ENCODE measurements at places on chromosomes 5 and 9. TPM values are rescaled to one million over a fixed set of nuclear protein-coding genes. Genes with fewer than 3 reads are reported as not detected.

GRCh38 chr9:124779368-124780059 is 2.6 kb downstream of the OLFML2A start:
- DNase-seq = no peak

DNA sequence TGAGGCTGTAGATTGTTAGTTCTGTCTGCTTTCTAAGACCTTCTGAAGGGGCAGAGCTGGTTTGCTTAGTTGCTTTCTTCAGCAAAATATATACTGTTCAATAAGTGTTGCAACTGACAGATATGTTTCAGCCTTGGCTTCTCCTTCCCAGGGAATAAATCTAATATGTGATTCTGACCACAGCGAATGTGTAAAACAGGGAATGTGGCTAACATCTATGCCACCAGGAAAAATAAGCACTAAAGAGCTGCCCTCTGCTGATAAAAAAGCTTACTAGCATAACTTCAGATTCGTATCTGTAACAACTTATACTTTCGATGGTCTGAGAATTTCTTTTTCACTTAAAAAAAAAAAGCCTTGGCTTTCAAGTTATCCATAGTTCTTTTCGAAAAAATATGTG is 13.0 kb upstream of the OSMR start:
- DNase-seq = no peak

- DNase-seq = no peak
Observed at GRCh38 chr5:15472116-15472515, 27.9 kb upstream of the FBXL7 start.

GRCh38 chr9:94528886-94529285 is 26.0 kb upstream of the PCAT7 start:
- no peak for DNase-seq

GRCh38 chr9:126049088-126049487 is 277.5 kb upstream of the MVB12B start:
- no peak for DNase-seq

DNA sequence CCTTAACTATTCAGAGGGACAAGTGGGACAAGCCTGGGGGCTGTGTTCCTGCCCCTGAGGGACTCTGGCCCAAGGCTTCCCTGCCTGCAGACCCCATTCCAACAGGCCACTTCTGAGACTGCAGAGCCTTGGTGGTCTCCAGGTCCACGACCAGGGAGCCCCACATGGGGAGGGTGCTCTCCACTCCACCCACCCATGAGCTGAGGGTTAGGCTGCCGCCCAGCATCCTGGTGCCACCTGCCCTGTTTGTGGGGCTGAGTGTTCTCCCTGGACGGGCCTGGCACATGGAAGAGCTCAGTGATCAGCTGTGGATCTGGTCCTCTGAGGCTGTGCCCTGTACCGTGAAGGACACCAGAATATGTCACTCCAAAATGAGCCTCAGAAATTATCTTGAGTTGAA is 2.5 kb upstream of the ABO start:
- no peak for DNase-seq

DNA sequence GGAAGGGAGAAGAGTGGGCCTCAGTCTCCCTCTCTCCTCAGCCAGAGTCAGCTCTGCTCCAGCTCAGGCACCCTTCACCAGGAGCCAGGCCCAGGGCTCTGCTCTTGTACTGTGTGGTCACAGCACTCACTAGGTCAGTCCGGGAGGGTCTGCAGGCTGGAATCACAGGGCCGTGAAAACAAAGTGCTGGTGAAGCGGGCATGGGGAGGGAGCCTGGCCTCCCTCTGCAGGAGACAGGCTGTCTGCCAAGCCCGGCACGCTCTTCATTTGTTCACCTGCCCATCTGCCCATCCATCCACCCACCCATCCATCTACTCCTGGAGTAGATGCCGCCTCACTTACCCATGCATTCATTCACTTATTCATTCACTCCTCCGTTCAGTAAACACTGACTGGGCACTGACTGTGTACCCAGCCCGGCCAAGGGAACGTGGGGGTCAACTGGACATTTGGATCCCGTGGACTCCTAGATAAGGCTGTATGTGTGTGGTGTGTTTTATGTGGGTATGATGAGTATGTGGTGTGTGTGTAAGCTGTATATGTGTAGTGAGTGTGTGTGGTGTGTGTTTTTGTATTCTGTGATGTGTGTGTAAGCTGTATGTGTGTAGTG is 3.6 kb downstream of the SPAAR start:
- no peak for DNase-seq

- DNase-seq = no peak
Observed at GRCh38 chr5:111589316-111589715, 77.0 kb upstream of the STARD4 start.

DNA sequence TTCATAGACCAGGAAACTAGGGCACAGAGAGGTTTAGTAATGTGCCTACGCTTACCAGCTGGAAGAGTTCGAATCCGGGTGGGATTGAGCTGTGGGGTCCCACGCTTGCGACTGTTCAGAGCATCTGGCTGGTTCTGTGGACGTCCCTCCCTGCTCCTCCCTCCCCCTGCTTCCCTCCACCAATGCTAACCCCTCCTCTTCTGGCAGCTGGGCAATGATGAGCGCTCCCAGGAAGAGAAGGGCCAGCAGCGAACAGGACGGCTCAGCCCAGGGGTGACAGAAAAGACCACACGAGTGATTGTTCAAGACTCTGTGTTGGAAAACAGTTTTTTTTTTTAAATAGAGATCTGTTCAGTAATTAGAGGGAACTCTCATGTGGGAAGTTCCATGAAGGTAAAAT is 6.9 kb downstream of the FAM163B start:
- DNase-seq = no peak

SCGB3A2 gene
- 76.6 TPM for total RNA-seq

TLX3 gene
- not detected for total RNA-seq

- DNase-seq = no peak
Observed at GRCh38 chr9:130188860-130189481, 16.8 kb downstream of the NCS1 start.

DNA sequence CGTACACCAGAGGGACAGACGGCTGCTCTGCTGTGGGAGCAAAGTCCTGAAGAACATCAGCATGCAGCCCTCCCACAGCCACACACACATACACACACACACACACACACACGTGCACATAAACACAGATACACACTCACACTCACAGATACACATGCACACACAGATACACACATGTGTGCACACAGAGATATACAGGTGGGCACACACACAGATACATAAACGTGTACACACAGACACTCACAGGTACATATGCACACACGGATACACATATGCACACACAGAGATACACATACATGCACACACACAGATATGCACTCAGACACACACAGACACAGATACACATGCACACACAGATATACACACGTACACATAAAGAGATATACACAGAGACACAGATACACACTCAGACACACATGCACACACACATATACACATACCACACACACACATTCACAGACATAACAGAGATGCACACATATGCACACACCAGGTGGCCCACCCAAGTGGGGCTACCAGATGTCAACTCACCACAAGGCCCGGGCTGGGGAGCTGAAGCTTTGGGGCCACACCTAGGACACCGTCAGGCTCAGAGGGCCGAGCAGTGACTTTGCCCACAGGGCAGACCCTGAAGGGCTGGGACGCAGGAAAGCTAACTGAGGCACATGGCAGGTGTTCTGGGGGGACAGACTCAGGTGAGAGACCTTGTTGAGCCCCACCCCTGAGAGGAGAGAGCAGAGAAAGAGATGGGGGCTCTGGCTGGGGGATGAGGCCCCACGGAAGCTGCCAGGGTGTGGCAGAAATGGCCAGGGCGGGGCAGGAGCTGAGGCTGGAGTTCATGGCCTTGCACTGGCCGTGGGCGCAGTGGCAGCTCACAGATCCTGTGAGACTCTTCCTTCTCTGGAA is 148.6 kb upstream of the PPP1R26 start:
- DNase-seq = no peak

TMEM174 gene
- not detected for total RNA-seq

NUTM2G gene
- total RNA-seq = not detected

SLC35A4 gene
- 78.6 TPM for total RNA-seq

GRCh38 chr5:42572313-42572712 is 149.1 kb downstream of the GHR start:
- DNase-seq = no peak

DNA sequence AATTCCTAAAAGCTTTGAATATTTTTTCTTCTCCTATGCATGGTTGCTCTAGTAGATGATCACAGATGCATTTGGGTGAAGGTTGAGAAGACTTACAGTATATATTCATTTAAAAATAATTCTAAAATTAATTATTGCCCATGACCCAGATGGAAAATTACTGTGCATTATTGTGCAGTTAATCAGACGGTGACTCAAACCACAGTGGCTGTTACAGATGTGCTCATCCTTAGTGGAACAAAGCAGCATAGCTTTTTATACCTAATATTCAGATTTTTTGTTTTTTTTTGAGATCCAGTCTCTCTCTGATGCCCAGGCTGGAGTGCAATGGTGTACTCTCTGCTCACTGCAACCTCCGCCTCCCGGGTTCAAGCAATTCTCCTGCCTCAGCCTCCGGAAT is 10.7 kb downstream of the OR2V1 start:
- no peak for DNase-seq

NR4A3 gene
- 4.9 TPM for total RNA-seq

KIF20A gene
- total RNA-seq = 1.6 TPM

IFNB1 gene
- not detected for total RNA-seq

GRCh38 chr5:154191467-154192261 is 1.1 kb downstream of the GALNT10 start:
- DNase-seq = no peak

DNA sequence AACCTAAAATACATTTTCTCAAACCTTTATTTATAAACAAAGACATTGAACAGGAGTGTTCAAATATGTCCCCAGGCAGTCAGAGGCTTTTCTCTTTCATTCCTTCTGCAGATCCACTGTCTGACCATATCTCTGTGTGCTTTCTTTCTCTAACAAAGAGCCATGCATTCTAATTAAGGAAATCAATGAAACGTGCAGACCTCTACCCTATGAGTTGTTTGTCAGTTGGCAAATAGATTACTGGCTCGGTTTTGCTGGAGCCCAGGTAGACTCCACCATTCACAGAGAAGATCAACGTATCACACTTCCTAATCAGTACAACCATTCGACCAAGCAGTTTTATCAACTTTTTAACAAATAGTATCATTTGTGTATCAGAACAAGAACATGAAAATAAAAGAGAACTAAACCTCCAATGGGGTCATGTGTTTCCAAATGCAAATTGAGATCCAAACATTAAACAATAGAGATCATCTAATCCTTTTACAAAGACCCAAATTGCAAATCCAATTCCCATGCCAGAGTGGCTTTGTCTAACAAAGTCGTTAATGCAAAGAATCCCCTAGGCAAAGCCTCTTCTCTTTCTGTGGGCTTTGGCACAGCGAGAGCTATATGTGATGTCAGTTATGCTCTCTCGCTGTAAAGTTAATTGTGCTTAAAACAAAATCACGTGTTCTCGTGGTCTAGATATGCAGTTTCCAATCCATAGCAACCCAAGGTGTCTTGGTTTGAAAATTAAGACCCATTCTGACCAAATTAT is 16.8 kb downstream of the KLF4 start:
- no peak for DNase-seq

GABRB2 gene
- 0.50 TPM for total RNA-seq

DNA sequence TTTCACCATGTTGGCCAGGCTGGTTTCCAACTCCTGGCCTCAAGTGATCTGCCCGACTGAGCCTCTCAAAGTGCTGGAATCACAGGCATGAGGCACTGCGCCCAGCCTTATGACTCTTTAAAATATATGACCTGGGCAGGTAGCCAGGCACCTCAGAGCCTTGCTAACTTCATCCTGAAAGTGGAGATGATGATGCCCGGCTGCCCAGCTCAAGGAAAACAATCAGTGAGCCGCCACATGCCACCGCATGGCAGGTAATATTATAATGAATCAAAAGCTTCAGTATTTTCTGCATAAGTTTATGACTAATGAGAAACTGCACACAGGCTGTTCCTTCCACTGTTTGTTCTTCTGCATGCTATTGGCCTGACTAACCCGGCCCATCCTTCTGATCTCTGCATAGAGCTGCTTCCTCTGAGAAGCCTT is 30.4 kb upstream of the DMRT1 start:
- no peak for DNase-seq

- no peak for DNase-seq
Observed at GRCh38 chr5:158541536-158542297, 558.0 kb downstream of the EBF1 start.

CCNB1 gene
- 8.9 TPM for total RNA-seq

DNA sequence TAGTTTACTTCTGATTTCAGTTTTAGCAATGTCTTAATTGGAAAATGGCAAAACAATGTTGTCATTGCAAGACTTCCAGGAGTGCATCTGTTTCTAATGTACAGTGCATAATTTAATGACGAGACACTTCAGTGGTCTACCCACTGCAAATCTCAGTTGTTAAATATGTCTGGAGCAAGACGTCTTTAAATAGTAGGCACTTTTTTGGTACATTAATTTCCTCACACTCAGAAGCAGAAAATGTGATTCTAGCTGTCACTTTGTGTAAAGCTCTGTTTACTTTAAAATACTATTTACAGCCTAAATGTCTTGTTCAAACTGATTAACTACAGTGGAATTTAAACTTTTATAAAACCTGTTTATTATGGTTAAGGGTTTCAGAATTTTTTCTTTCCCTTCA is 815.5 kb downstream of the TLE1 start:
- no peak for DNase-seq

GRCh38 chr9:132560616-132561202 is 21.7 kb upstream of the BARHL1 start:
- no peak for DNase-seq

- no peak for DNase-seq
Observed at GRCh38 chr5:3143382-3143781, 391.9 kb upstream of the IRX2 start.

SLC6A3 gene
- total RNA-seq = 0.10 TPM

DNA sequence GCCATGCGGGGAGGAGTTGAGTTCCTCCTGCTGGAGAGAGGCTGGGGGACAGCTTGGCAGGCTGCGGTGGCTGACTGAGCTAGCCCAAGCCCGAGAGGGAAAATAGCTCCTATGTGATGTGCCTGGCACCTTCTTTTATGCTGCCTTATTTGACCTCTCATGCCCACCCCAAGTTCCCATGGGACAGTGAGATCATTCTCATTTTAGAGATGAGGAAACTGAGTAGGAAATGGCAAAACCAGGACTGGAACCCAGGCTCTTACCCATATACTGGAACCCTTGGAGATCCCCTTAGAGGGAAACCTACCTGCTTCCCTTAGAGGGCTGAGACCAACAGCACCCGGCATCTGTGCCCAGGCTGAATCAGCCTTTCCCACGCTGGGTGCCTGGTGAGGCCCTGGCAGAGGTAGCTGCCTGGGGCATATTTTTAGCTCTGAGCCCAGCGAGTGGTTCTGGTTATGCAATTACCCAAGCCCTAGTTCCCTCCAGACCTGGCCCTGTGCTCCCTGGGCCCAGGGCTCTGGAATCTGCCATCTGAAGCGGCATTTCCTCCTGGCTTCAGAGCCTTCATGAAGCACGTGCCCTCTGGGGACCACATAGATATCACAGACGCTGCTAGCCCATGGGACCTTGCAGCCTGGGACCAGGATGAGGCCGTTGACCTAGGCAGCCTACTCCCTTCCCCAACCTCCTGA is 23.6 kb downstream of the COL27A1 start:
- no peak for DNase-seq

GRCh38 chr5:16759147-16759773 is 142.5 kb upstream of the RETREG1 start:
- DNase-seq = no peak

JAKMIP2 gene
- total RNA-seq = 4.4 TPM

GRCh38 chr9:69324549-69325401 is at the start of gene ENTREP1:
Gene ENTREP1, plus strand, starts transcription at chr9:69325215. Its CDS starts 95 bp downstream, at chr9:69325310.
- DNase-seq = peak; percentile 63

GRCh38 chr5:1515311-1515920 is 8.3 kb downstream of the LPCAT1 start:
- DNase-seq = peak; percentile 34

TBC1D2 gene
- total RNA-seq = 107 TPM

- no peak for DNase-seq
Observed at GRCh38 chr9:92962303-92962649, 15.0 kb downstream of the FGD3 start.

- DNase-seq = no peak
Observed at GRCh38 chr5:14156290-14156649, 13.1 kb downstream of the TRIO start.
